ENCODE measurements at places on chromosomes 11 and 22.
A peak's percentile ranks its signal among the peaks of the same experiment; 100 is the strongest.

GRCh38 chr11:14443638-14444037 lies 56.0 kb downstream of the COPB1 start:
- DNase-seq, result no peak

DNA sequence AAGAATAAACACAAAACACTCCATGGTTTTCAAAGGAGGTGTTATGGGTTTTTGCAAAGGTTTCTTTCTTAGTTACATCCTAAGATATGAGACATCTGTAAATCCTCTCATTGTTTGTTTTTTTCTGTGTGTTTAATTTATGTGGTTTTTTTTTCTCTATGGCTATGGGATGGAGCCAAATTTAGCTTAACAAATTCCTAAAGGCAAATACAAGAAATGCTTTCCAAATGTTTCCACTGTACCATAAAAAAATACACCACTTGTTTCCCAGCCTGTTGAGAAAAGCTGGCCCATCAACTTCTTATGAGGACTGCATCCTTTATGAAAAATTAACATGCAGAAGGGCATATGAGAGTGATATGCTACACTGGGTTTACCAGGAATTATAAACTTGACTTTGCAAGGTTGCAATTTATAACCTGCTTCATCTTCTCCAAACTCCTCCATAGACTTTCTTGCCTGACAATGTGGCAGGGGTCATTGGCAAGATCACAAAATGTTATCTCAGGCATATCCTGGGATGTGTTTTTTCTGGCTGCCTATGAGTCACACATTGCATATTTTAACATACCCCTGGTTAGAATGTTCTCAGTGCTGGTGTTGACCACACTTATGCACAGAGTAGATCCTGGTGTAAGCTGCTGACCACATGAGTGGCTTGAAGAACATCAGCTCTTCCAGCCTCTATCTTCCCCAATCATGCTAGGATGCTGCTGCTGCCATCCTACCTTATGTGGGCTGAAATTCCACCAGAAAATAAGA lies 137.6 kb upstream of the TTC12 start:
- no peak for DNase-seq

- no peak for DNase-seq
Measured at GRCh38 chr22:45889539-45890350, 87.2 kb downstream of the WNT7B start.

GRCh38 chr11:31651208-31651607 lies 141.6 kb downstream of the ELP4 start:
- no peak for DNase-seq

DNA sequence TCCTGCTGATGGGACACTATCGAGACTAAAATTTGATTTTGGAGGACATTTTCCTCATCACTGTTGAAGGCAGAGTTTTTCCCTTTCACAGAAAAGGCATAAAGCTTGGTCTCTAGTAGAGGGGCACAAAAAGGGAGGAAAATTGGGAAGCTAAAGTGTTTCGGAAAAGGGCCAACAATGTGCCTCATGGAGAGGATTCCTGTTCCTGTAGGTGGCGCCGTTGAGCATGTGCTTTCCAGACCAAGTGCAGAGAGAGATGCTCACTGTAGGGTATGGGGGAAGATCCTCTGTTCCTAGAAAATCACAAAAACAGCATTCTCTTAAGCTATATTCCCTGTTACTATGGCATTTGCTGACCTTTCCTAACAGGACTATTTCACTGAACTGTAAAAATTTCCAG lies 18.4 kb upstream of the OR4C5 start:
- DNase-seq, result no peak

- no peak for DNase-seq
Measured at GRCh38 chr11:4491878-4492606, 9.6 kb downstream of the OR52K1 start.

- no peak for DNase-seq
Measured at GRCh38 chr11:129861702-129862522, 33.5 kb downstream of the NFRKB start.

DNA sequence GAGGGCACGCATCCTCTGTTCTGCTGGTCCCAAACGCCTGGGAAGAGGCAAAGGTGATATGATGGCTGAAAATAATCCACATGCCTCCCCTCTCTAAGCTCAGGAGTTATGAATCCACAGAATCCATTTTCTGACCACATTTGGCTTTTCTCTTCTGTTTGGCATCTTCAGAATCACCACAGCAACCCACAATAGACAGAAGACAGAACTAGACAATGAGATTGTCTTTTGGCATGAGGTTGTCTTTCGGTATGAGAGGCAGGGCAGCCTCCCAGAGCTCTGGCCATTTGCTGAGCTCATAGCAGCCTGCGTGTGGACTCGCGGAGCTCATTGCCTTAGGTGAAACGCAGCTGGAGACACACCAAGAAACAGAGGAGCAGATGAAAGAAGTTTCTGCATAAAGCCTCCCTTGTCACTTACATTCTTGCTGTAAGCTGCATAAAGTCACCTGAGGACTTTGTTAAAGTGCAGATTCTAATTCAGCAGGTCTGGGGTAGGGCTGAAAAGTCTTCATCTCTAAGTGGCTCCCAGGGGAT lies 868.0 kb downstream of the NTM start:
- DNase-seq, result no peak

- no peak for DNase-seq
Measured at GRCh38 chr11:76714493-76714892, 43.9 kb upstream of the LRRC32 start.

GRCh38 chr11:20353829-20354434 lies 9.6 kb upstream of the HTATIP2 start:
- DNase-seq, result no peak

GRCh38 chr11:87290304-87290922 lies 252.7 kb downstream of the TMEM135 start:
- DNase-seq, result no peak

- DNase-seq, result no peak
Measured at GRCh38 chr11:70756341-70756740, 358.0 kb downstream of the CTTN start.

- no peak for DNase-seq
Measured at GRCh38 chr11:43212279-43212678, 99.5 kb upstream of the API5 start.

GRCh38 chr22:47620391-47620790 lies 857.9 kb downstream of the TBC1D22A start:
- DNase-seq, result no peak

- no peak for DNase-seq
Measured at GRCh38 chr11:86228269-86229038, 16.1 kb upstream of the EED start.

DNA sequence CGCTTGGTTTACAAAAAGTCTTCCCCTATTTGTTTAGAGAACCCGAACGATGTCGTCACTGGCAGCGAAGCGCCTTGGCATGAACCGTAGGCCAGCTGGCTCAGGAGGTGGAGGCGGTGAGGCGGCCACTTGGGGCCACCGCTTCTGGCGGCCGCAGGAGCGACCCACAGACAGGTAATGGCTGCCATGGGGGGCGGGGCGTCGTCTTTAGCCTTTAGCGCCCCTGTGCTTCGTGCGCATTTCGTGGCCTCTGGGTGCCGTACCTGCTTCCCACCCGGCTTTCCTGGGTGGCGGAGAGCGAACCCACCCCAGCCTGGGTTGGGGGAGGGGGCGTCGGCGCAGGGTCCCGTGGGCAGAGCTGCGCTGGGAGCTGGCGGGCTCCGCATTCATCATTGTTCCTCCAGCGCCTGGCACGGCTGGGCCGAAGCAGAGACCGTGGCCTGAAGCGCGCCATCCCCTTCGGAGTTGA lies 469 bp upstream of the OSBP2 start:
- DNase-seq, result peak; percentile 45

- DNase-seq, result no peak
Measured at GRCh38 chr11:45670386-45671135, 5.1 kb upstream of the CHST1 start.

DNA sequence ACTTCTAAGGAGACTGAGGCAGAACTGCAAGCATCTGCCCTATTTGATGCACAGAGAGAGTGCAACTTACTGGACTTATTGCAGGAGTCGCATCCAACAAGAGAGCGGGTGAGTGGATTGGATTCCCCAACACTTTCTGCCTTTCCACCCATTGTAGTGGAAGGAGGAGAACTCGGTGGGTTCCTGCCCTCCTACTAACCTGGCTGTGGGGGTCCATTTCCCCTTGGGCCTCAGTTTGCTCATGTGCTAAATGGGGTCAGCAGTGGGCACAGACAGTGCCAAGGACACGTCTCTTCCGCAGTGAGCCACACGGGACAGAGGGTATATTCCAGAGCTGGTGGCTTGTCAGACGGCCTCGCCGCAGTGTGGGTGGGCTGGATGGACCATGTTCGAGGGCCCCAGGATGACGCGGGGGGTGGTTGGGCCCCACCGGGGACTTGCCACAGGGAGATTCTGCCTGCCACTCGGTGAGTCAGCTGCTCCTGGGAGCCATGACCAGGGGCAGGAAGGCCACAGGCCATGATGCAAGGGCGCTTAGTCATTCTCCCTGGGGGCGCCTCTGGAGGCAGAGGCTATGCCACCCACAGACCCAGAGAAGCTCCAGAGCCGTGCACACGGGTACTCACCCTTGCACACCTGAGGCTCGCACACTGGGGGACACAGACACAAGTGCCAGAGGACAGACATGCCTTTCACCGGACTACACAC lies 8.2 kb downstream of the ALX4 start:
- no peak for DNase-seq

DNA sequence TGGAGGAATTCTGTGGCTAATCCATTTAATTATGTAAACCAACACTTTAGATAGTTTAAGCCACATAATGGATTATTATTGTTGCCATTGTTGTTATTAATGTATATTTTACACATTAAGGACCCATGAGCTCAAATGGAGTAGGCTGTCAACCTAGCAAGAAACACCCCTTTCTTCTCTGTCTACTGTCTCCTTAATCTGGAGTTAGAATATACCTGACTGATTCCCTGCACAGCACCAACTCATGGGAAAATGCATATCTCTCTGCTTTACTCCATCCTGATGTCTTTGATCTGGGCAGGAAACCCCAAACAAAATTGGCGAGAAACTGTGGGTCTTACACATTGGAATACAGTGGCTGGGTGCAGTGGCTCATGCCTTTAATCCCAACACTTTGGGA lies 24.0 kb upstream of the ME3 start:
- no peak for DNase-seq

DNA sequence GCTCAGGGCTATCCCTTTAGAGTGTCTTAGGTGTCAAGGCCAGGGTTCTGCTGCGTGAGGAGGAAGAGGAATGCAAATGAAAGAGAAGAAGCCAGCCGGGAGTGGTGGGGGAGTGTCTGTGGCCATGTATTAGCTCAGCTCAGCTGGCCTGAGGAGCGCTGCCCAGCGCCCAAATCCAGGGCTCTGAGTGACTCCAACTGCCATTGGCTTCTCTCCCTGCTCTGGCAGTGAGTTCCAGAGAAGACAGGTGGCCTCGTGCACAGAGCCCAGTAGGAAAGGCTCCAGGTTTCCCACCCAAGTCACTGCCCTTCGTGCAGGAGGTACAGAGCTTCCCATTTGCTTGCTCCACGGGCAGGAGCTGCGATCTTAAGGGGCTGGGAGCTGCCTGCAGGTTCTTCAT lies 302.0 kb downstream of the KIRREL3 start:
- no peak for DNase-seq

DNA sequence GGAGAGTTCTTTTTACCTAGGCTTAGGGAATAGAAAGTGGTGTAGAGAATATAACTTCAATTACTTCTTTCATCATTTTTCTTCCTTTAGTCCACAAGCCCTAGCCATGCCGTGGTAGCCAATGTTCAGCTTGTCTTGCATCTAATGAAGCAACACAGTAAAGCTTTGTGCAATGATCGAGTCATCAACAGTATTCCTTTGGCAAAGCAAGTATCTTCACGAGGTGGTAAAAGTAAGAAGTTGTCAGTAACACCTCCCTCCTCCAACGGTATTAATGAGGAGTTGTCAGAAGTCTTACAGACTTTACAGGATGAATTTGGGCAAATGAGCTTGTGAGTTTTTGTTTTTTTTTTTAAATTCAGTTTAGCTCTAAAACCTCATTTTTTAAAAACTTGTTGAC lies 37.4 kb downstream of the CEP57 start:
- no peak for DNase-seq

GRCh38 chr22:33969045-33969444 lies 48.8 kb upstream of the LARGE1 start:
- no peak for DNase-seq

GRCh38 chr11:1703146-1703545 lies 6.2 kb downstream of the KRTAP5-6 start:
- no peak for DNase-seq

GRCh38 chr11:117412653-117413275 lies 85.1 kb downstream of the CEP164 start:
- DNase-seq, result no peak

- no peak for DNase-seq
Measured at GRCh38 chr22:44645531-44645930, 56.5 kb upstream of the PRR5 start.

- no peak for DNase-seq
Measured at GRCh38 chr11:65170058-65170534, at the start of gene SPDYC. Gene SPDYC (plus strand): TSS chr11:65170233. CDS start chr11:65171358, 1,125 bp downstream.

Measured in stimulated activated CD4-positive, alpha-beta T cell treated with anti-CD3 and anti-CD28 coated beads, Interleukin-1b, Interleukin-23, amount 100 ng/mL, for 24 hours (primary cell).